Kasumi-1 (cell line): ENCODE measurements at places on chromosomes 5 and 9.

- DNase-seq, result no peak
These were observed 144.9 kb downstream of the ERCC6L2 start for GRCh38 chr9:96020300-96020791.

- no peak for DNase-seq
These were observed 49.2 kb downstream of the ANXA2R start for GRCh38 chr5:42990892-42991291.

DNA sequence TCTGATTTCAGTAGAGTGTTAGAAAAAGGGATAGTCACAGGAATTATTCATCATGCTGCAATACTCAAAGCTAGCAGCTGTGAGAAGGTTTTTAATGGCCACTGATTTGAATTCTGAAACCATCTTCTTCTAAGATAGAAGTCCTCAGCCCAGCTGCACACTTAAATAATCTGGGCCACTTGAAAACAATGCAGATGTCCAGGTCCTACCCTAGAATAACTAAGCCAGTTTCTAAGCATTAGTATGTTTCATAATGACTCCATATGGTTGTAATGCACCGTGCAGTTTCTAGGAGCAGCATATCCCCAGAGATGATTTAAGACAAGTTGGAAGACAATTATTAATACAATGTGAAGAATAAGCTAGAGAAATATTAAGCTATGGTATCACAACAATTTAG, 159.9 kb upstream of the FBXL17 start:
- no peak for DNase-seq

- no peak for DNase-seq
These were observed 1.9 kb upstream of the DAP start for GRCh38 chr5:10762776-10763500.

GRCh38 chr9:122420315-122420714, 49.5 kb downstream of the PTGS1 start:
- DNase-seq, result no peak
